ENCODE measurements at places on chromosomes 13 and 19.

DNA sequence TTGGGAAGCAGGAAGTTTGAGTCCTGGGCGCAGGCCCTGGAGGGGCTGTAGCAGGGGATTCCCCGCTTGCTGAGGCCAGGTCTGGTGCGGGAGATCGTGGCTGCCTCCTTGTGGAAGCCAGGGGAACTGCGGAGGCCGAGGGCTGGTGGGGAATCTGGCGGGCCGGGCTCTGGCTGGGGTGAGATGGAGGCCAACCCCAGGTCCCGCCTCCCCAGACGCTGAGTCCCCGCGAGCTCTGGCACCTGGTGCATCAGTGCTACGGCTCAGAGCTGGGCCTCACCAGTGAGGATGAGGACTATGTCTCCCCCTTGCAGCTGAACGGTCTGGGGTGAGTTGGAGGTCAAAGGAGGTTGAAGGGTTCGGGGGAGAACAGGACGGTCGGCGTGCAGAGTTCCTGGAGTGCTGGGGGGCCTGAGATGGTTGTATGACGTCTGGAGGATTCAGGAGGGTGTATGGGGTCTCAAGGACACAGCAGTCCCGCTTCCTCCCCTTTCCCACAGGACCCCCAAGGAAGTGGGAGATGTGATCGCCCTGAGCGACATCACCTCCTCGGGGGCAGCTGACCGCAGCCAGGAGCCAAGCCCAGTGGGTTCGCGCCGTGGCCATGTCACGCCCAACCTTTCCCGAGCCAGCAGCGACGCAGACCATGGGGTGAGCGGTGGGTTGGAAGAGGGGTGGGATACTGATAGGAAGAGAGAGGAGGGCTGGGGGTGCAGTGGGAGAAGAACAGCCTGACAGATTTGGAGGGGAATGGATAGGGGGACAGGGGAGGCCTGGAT lies 13.1 kb downstream of the GRAMD1A start:
- peak; percentile 71 for DNase-seq

DNA sequence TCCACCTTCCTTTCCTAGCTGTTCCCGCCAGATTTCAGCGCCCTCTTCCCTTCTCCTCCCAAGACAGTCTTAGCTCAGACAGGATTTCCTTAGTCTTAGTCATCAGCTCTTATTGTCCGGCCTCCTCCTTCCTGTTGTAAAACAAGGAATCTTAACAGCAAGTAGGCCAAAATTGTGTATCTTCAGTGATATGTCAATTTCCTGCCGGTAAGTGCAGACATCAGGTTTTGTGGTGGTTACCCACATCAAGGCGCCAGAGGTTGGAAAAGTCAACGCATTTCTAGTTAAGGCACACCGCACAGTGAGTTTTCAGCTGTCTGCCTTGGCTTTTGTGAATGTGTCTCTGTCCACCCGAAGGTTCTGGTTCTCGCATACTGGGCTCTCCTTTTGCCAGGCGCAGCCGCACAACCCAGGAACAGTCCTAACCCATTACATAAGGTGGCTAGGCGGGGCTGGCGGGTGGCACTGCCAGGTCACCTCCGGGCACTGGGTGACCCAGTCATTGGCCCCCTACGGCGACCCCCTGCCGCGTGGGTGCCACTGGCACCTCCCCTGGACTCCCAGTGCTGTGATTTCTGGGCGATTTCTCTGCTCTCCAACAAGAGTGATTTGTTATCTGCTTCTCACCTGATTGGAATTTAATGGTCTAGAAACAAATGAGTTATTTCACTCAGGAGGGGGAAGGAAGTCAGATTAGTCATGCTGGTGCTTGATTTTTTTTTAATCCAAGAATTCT lies 12.9 kb downstream of the COL4A2 start:
- DNase-seq: no peak

DNA sequence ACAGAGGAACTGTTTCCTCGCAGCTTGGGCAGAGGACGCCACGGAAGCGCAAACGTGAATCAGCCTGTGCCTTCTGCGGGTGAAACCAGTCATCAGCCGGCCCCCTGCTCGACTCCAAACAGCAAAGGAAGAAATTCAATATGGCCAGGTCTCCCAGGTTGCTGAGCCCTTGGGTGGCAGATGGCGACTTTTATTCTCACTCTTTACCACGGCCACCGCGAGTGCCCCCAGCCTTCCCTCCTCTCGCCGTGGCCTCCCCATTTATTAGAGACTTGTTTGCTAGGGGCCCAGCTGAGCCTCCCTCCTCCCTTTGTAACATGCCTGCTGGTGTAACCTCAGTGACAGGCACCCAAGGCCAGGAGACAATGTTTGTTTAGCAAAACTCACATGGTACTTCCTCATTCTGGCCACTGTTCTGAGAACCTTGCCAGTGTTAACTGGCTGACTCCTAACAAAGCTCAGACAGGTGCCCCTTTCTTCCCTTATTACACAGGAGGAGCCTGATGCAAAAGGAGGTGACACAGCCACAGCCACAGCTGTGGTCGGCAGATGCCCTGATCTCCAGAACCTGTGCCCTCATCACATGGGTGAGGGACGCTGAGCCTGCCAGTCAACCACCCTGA lies 5.8 kb downstream of the RAB20 start:
- DNase-seq: no peak

GRCh38 chr13:70098669-70099068 lies 9.0 kb upstream of the ATXN8OS start:
- DNase-seq: no peak

GRCh38 chr19:5495792-5496191 lies 40.6 kb downstream of the ZNRF4 start:
- DNase-seq: no peak

GRCh38 chr19:45368737-45369340 lies 1.5 kb downstream of the ERCC2 start:
- DNase-seq: no peak

DNA sequence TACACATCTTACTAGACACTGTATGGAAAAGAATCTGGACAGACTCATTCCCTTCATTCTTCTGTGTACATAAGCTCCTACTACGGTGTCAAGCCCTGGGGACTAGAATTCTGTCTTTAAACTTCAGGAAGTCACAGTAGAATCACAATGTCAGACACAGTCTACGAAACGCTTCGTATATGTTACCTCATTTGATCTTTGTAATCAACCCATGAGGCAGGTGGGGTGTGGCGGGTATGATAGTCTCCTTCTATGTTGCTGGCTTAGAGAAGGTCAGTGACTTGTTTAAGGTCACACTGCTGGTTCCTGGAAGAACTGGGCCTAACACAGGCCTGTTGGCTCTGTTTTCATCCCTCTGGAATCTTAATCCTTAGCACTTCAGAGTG lies 32.2 kb upstream of the TPT1 start:
- no peak for DNase-seq

DNA sequence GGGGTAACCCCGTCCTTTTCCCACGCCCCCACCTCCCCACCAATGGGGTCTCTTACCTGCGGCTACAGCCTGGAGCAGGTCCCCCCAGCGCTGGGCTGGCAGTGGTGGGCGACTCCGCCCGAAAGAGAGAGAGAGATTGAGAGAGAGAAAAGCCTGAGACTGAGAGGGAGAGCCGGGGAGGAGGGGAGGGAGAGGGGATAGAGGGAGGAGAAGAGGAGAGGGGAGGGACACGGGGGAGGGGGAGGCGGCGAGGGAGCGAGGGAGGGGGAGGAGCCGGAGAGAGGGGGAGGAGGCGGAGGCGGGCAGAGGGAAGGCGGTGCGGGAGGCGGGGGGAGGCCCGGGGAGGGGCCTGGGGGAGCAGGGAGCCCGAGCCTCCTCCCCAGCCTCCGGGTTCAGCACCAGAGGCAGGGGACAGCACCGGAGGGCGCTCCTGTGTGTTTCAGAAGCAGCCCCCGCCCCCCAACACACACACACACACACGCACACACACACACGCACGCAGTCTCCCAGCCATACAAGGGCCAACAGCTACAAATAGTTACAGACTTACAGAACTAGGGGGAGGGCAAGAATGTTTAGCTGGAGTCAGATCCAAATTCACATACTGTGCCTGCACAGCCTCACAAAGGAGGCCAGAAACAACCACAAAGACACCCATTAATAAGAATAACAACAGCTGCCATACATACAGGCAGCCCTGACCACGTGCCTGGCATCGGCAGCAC lies at the start of gene SLC8A2:
Gene SLC8A2, minus strand, starts transcription at position 161 of the 725 bp plus-strand sequence. CDS start 5,490 bp downstream, outside the sequence.
- DNase-seq: peak; percentile 97

All from cerebellum (tissue), 4 donors.